ENCODE measurements at places on chromosomes 4 and X. TPM values are rescaled to one million over a fixed set of nuclear protein-coding genes. Genes with fewer than 3 reads are reported as not detected.

Gene STK32B
- not detected for total RNA-seq

Gene KDM6A
- 20.5 TPM for total RNA-seq

- DNase-seq, result no peak
Observed at GRCh38 chr4:152193059-152193458, 342.8 kb downstream of the FBXW7 start.

- DNase-seq, result no peak
Observed at GRCh38 chr4:32025851-32026459, 1305.8 kb downstream of the PCDH7 start.

All from PC-9 (cell line).